ENCODE measurements at places on chromosomes 1 and 21.

- DNase-seq = no peak
Observed at GRCh38 chr1:56972976-56973375, 7.2 kb upstream of the C8B start.

DNA sequence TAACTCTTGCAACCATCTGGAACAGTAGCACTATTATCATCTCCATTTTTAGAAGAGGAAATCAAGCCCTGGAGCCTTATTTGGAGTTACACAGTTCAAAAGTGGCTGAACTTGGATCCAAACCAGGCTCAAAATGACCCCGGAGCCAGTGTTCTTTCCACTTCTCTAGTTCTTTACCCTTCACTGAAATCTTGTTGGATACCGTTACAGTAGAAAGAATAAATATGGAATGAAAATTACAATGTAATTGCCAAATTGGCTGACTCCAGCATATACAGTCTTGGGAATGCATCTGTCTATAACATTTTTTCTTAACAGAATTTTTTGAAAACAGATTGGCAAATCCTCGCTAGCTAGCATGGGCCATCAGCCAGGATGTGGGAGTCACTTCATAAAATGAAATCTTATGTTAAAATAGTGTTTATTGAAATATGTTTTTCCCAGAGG lies 261.4 kb downstream of the CTH start:
- DNase-seq = no peak

- DNase-seq = no peak
Observed at GRCh38 chr1:102420034-102420433, 423.3 kb upstream of the OLFM3 start.

GRCh38 chr1:204475656-204476432 lies 18.8 kb downstream of the PIK3C2B start:
- no peak for DNase-seq

DNA sequence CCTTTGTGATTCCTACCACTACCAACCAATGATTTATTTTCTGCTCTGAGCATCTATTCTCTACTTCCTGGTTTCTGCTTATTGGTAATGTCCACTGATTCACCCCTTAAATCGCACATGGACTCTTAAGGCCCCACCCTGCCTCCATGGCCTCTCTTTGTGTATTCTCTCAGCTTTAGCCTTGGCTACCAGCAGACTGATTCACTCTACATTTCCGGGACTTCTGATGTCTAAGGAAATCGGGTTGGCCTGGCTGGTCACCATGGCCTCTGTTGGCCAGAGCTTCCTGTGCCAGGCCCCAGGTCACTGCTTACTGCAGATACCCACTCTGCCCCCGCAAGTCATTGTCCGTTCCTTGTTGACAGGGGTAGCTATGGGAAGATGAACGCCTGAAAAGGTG lies 40.9 kb downstream of the PDPN start:
- no peak for DNase-seq

Measured in activated naive CD4-positive, alpha-beta T cell treated with Interleukin-2 at 50 U/mL for 16 hours (primary cell).